Ascending aorta (tissue), 2 donors: ENCODE measurements at places on chromosomes 2 and 18. TPM values are rescaled to one million over a fixed set of nuclear protein-coding genes. Genes with fewer than 3 reads are reported as not detected.

- H3K27ac ChIP-seq = peak overlapping the region; percentile 88
- H3K27me3 ChIP-seq = no peaks in the 10 kb centered on the region
- DNase-seq = no peak
- H3K36me3 ChIP-seq = no peaks in the 10 kb centered on the region
These were observed 1.0 kb upstream of the PUM2 start for GRCh38 chr2:20351555-20352229.

- no peaks in the 10 kb centered on the region for H3K4me1 ChIP-seq
- no peaks in the 10 kb centered on the region for H3K36me3 ChIP-seq
- H3K4me3 ChIP-seq = no peak overlapping the region
- H3K27me3 ChIP-seq = no peaks in the 10 kb centered on the region
- H3K27ac ChIP-seq = no peak overlapping the region
These were observed 7.6 kb downstream of the RFX8 start for GRCh38 chr2:101467306-101467705.

GRCh38 chr2:223538920-223539440 lies 63.2 kb downstream of the SCG2 start:
- H3K4me1 ChIP-seq = no peaks in the 10 kb centered on the region
- H3K27me3 ChIP-seq = no peaks in the 10 kb centered on the region
- H3K4me3 ChIP-seq = no peak overlapping the region
- H3K27ac ChIP-seq = no peak overlapping the region

- no peak overlapping the region for H3K27ac ChIP-seq
- no peaks in the 10 kb centered on the region for H3K36me3 ChIP-seq
- H3K4me3 ChIP-seq = no peak overlapping the region
- H3K4me1 ChIP-seq = peaks cover 5% of the 10 kb centered on the region
- no peak for DNase-seq
These were observed 103.5 kb upstream of the YWHAQ start for GRCh38 chr2:9734308-9734707.

DNA sequence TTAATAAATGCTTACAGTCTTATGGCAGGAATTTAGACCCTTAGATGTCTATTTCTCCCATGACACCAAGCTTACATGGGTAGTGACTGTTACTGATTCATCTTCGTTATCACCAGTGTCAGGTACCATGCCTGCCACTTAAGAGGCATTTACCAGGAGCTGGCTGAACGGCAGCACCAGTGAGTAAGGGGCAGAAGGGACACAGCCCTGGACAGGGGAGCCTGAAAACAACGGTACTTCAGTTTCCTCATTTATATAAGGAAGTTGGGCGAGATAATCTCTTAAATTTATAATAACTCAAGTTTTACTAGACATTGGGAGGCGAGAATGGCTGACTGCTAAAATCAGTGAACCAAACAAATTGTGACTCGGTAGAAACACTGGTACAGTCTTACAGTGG lies 1.2 kb downstream of the COA5 start:
- no peak for DNase-seq
- no peaks in the 10 kb centered on the region for H3K27me3 ChIP-seq
- H3K36me3 ChIP-seq = peaks cover 5% of the 10 kb centered on the region
- H3K4me3 ChIP-seq = peak overlapping the region; percentile 98
- peaks cover 25% of the 10 kb centered on the region for H3K4me1 ChIP-seq
- H3K27ac ChIP-seq = no peak overlapping the region

DNA sequence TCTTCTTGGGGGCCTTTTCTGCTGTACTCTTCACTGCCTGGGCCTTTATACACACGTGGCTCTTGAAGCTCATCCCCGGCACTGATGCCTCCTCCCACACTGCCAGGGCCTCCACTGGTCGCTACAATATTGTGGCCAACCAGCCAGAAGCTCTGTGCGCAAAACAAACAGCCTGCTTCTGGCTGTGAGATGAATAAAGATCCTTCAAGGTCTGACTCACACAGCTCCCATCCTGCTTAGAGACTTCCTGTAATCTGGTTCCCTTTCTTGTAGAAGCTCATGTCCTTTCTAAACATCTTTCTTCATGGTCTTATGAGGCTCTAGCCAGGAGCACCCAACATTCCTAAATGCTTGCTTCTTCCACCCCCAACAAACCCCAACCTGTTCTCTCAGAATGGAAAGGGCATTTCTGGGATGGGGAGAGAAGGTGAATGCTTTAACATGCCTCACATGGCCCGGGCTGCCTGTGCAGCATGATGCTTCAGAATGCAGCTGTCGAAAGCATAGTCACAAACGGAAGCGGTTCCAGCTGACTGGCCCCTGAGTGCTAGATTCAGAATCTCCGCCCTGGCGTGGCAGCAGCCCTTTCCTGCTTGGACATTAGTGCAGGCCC lies 24.6 kb downstream of the NRP2 start:
- peak overlapping the region; percentile 66 for H3K27ac ChIP-seq
- H3K27me3 ChIP-seq = no peaks in the 10 kb centered on the region
- DNase-seq = peak; percentile 82
- H3K4me3 ChIP-seq = no peak overlapping the region
- H3K36me3 ChIP-seq = no peaks in the 10 kb centered on the region
- peaks cover 40% of the 10 kb centered on the region for H3K4me1 ChIP-seq

GRCh38 chr2:127859712-127860085 lies 1.7 kb upstream of the POLR2D start:
- no peaks in the 10 kb centered on the region for H3K4me1 ChIP-seq
- H3K27me3 ChIP-seq = no peaks in the 10 kb centered on the region
- H3K27ac ChIP-seq = no peak overlapping the region
- DNase-seq = no peak

DLX1 gene
- not detected for total RNA-seq

CEP76 gene
- total RNA-seq = 10.3 TPM

C18orf54 gene
- 0.96 TPM for total RNA-seq

HTR2B gene
- 0.75 TPM for total RNA-seq

LOXHD1 gene
- not detected for total RNA-seq
